A549 treated with ZK216348 at 1 μM for 4 hours (cell line): ENCODE measurements at places on chromosomes 4 and X. TPM values are rescaled to one million over a fixed set of nuclear protein-coding genes. Genes with fewer than 3 reads are reported as not detected.

The TKTL2 gene
- not detected in 5 replicates for total RNA-seq

The SCFD2 gene
- 6.5 to 8.1 TPM (median 7.4 TPM) in 5 replicates for total RNA-seq

The ERCC6L gene
- total RNA-seq = 10.2 to 15.5 TPM (median 12.1 TPM) in 5 replicates

The TRIM75 gene
- total RNA-seq = not detected in 5 replicates

The GLOD5 gene
- total RNA-seq = not detected in 5 replicates

The PDE6B gene
- total RNA-seq = not detected in 5 replicates

The AFAP1 gene
- total RNA-seq = 16.9 to 26.5 TPM (median 23.9 TPM) in 5 replicates

The SLITRK4 gene
- total RNA-seq = not detected in 5 replicates

The TCEAL2 gene
- not detected in 5 replicates for total RNA-seq

The PCDH10 gene
- total RNA-seq = 0.06 to 0.21 TPM (median 0.16 TPM) in 5 replicates

The PAGE2 gene
- total RNA-seq = not detected in 5 replicates
